ENCODE measurements at places on chromosomes 16 and 17.

GRCh38 chr16:15610369-15610871, 32.5 kb downstream of the MARF1 start:
- DNase-seq, result no peak

DNA sequence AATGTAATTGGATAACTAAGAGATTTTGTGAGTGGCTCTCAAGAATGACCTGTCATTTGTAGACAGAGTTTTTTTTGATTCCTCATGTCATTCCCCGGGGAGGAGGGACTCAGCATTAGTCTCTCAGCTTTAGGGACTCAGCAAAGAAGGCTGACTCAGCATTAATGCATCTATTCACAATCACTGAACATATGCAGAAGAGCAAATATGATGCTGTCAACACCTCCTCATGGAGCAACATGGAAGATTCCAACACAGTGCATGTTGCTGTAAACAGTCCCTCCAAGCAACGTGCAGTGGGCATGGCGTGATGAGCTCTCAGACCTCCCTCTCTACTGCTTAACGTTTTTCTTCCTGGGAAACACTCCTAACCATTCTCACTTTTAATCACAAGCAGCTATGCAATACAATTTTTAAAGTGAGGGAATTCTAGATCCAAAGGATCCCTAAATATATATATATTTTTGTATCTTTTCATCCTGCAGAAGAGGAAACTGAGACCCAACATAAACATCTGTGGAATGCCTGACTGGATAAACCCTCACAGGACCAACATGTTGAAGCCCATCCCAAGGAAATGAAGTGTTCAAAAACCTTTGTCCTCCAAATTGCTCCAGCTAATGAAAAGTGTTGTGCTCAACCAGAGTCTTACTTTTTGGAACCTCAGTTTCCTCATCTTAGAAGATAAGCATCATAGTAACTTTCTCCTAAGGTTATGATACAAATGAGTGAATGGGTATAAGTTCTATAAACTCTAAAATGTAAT, 38.9 kb downstream of the TMEM100 start:
- DNase-seq, result no peak

GRCh38 chr17:74769856-74770497, 6.2 kb downstream of the NAT9 start:
- DNase-seq, result no peak

- no peak for DNase-seq
These were observed 5.2 kb downstream of the KCNG4 start for GRCh38 chr16:84234321-84235241.

DNA sequence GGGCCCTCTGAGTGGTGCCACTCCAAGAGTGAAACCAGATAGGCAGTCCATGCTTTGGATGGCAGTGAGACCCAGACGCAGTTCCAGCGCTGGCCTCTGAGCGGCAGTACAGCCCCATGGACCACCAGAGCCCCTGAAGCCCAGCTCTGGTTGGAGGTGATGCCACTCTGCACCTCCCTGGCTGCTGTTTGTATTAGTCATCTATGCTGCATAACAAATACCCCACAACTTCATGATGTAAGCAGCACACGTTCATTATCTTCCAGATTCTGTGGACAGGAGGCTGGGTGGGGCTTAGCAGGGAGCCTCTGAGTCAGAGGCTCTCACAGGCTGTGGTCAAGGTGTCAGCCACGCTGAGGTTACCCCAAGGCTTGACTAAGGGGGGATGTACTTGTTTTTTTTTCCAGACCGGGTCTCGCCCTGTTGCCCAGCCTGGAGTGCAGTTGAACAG, 5.1 kb upstream of the NME4 start:
- DNase-seq, result peak; percentile 78

GRCh38 chr16:28321700-28322411, 29.5 kb downstream of the SBK1 start:
- peak; percentile 42 for DNase-seq

- DNase-seq, result no peak
These were observed 7.8 kb downstream of the TOX3 start for GRCh38 chr16:52539191-52539590.
